Activated CD4-positive, alpha-beta T cell treated with anti-CD3 and anti-CD28 coated beads, Interleukin-2, amount 50 U/mL, for 24 hours (primary cell): ENCODE measurements at places on chromosomes 3 and 15.

DNA sequence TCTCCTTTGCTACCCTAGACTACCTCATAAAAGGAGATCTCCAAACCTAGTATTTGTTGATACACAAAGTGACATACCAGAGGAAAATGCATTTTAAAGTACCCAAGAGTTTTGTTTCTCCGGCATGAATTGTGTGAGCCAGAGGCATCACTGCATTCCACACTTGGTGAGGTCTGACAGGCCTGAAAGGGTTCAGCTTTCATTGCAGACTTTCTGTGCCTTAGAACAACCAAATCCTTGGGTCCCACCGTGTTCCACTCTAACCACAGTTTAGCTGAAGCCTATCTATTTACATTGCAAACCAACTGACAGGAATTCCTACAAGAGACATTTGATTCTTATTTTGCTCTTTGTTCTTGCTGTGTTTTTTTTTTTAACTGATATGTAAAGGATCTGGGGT lies 21.0 kb upstream of the EID1 start:
- DNase-seq: no peak

- no peak for DNase-seq
Observed at GRCh38 chr3:1969281-1969680, 129.4 kb upstream of the CNTN4 start.

DNA sequence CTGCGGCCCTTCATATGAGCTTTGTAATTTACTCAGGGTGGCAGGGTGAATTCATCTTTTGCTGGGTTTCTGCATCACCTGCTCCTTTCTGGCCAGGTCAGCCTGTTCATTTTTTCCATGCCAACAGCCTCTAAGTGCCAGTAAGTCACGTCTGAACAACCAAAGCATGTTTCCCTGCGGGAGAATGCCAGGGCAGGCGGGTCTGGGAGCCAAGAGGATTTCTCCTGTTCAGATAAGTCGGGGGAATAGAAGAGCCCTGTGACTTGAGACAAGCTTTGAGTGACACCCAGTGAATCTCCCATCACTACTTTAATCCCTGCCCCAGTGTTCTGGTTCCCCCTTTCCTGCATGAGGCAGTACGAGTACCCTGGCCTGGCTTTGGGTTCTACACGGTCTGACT lies 153.1 kb downstream of the PGPEP1L start:
- no peak for DNase-seq

GRCh38 chr15:77627067-77627466 lies 5.6 kb downstream of the LINGO1 start:
- no peak for DNase-seq

DNA sequence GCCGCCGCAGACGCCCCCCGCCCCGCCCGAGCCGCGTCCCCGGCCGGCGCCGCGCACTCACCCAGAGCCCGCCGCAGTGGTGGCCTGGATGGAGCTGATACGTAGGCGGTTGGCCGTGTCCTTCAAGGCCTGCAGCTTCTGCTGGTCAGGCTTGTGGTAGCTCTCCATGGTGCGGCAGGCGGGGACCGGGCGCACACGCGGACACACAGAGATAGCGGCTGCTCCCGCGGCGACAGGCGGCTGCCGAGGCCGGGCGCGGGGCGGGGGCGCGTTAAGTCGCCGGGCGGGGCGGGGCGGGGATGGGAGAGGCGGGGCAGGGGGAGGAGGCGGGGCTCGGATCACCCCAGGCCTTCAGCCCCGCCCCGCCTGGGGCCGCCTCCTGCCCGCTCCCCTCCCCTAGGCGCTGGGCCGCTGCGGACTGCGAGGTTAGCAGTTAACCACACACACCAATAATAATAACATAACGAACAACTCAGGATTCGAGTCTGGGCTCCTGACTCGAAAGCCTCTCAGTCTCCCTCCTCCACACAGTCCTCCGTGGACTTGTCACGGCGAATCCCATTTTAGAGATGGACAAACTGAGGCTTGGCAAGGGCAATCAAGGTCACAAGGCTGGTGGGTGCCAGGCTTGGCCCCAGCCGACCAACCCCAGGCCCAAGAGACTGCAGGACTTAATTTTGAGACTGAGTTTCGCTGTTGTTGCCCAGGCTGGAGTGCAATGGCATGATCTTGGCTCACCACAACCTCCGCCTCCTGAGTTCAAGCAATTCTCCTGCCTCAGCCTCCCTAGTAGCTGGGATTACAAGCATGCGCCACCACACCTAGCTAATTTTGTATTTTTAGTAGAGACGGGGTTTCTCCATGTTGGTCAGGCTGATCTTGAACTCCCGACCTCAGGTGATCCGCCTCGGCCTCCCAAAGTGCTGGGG lies at the start of gene TKT:
Gene TKT, minus strand, starts transcription at position 248 of the 929 bp plus-strand sequence. Its CDS starts 80 bp downstream, at position 168.
- peak; percentile 69 for DNase-seq

- DNase-seq: no peak
Observed at GRCh38 chr3:34218706-34219385, 420.4 kb downstream of the PDCD6IP start.

DNA sequence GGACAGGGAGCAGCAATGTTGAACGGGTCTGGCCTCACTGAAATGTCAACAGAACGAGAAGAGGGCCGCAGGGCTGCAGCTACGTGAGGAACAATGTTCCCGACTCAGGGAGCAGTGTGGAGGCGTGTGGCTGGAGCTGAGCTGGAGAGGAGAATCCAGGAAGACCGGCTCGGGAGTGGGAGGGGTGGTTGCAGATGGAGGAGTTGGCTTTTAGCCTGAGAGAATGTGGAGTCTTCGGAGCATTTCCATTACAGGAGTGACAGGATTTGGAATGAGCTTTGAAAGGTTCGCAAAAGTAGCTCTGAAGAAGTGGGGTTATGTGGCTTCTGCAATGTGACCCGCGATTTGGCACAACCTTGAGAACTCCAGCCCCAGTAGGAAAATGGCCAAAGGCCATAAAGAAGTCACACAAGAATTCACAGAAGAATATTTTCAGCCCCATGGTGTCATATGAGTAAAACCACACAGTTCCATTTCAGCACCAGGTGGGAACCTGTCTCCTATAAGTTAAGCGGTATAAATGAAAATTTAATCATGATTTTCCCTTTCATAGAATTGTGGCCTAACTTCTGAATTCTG lies 78.8 kb upstream of the NSMCE3 start:
- DNase-seq: no peak

GRCh38 chr3:1439395-1439794 lies 346.6 kb downstream of the CNTN6 start:
- no peak for DNase-seq

GRCh38 chr15:101189409-101190091 lies 62.3 kb downstream of the CHSY1 start:
- DNase-seq: no peak

GRCh38 chr15:91409387-91409786 lies 309.3 kb downstream of the SV2B start:
- DNase-seq: no peak

DNA sequence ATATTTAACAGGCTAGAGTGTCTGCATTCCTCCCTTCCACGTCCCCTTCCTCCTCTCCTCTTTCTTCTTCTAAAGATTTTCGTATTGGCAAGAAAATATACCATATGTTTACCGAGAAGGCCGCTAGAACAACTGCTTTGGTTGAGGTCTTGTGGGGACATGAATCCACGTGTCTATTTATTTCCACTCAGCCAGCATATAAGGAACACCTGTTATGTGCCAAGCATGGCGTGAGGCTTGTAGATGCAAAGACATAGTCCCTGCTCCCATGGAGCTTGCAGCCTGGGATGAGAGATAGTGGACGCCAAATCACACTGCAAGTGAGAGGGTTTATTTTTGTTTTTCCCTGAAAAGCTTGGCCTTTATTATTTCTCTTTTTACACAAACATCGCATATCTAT lies 57.1 kb downstream of the SLC7A14 start:
- DNase-seq: no peak

GRCh38 chr3:9727041-9727595 lies 4.4 kb upstream of the BRPF1 start:
- no peak for DNase-seq

DNA sequence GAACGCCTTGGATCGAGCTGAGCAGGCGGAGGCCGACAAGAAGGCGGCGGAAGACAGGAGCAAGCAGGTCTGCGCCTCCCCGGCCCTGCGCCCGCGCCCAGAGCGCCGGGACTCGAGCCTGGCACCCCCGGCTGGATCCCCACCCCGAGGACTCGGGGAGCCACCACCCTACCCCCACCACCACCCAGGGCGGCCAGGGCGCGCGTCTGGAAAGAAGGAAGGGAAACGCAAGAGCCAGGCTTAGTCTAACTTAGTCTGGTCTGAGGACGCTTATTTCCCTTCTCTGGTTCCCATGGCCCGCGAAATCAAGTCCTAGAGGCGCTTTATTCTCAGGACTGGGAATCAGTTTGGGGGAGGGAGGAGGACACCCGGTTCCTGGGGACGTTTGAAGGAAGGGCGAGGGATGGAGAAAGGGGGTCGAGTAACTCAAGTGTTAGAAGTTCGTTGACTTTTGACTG lies 359 bp downstream of the TPM1 start:
- no peak for DNase-seq

GRCh38 chr3:12966847-12967605 lies 106.2 kb downstream of the IQSEC1 start:
- no peak for DNase-seq

GRCh38 chr15:36428102-36428845 lies 151.2 kb upstream of the CDIN1 start:
- DNase-seq: no peak

GRCh38 chr3:151303751-151304150 lies 12.9 kb downstream of the GPR87 start:
- no peak for DNase-seq

DNA sequence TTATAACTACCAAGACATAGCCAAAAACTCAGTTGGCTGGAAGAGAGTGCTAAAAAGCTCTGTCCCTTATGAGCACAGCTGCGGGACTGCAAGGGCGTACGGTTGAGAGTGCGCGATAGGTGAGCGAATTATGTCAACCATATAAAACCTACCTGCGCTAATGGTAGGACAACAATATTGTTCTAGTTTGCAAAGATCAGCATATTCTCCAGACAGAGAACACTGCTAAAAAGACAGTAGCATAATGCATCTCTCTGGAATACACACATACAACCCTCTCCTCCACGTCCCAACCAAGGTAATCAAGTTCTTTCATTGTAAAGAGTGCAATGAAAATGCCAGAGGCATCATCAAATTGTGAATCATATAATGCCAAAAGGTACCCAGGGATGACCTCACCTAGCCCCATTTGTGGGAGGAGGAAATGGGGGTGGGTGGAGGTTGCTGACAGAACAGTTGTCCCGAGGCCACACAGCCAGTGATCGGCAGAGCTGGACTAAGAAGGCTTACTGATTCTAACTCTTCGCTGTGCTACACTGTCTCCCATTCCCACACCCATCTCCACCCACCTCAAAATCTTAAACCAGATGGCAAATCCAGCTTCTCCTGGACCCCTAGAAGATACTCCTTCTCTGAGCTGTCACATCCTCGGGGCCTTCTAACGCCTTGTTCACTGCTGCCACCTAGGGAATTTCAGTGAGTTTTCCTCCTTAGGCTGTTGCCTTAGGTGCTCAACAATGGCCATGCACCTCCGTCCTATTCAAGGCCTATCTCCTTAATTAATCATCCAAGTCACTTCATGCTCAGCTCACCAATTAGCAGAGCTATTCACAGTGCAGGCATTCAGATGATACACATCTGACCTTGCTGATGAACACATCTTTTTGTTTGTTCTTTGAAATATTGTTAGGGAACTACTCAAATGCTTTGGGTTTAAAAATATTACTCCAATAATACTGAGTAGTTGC lies 60.7 kb downstream of the RPL22L1 start:
- no peak for DNase-seq

- DNase-seq: no peak
Observed at GRCh38 chr3:113626503-113627371, 69.7 kb downstream of the USF3 start.

GRCh38 chr15:99059010-99059981 lies 45.6 kb upstream of the SYNM start:
- peak; percentile 19 for DNase-seq

GRCh38 chr3:53180305-53181023 lies 19.5 kb downstream of the PRKCD start:
- no peak for DNase-seq

GRCh38 chr3:49634736-49635135 lies 39.4 kb upstream of the APEH start:
- DNase-seq: no peak

DNA sequence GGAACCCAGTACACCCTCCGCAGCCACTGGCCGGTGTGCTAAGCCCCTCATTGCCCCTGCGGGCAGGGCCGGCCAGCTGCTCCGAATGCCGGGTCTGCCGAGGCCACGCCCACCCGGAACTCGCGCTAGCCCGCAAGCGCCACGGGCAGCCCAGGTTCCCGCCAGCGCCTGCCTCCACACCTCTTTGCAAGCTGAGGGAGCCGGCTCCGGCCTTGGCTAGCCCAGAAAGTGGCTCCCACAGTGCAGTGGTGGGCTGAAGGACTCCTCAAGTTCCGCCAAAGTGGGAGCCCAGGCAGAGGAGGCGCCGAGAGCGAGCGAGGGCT lies 81.4 kb upstream of the BCHE start:
- DNase-seq: no peak

DNA sequence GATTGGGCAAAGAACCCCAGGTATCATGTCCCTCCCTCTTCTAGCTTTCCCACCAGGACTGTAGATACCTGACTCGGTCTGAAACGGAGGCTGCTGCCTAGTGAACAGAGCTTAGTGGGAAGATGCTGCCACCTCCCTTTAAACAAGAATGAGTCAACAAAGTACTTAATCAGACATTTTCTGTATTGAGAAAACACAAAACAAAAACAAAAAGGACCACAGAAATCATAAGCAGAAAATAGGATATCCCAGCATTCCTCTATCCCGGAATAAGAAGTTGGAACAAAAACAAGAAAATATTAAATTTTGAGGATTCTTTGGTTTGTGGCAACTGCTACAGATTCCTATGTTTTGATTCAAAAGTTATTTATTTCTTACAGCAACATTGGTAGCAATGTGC lies 51.7 kb upstream of the COL8A1 start:
- no peak for DNase-seq

- no peak for DNase-seq
Observed at GRCh38 chr3:95394286-95394685, 1331.4 kb downstream of the NSUN3 start.

- DNase-seq: no peak
Observed at GRCh38 chr3:49618412-49618811, 55.7 kb upstream of the APEH start.
